ENCODE measurements at places on chromosomes 4 and X.

- no peak for DNase-seq
- H3K27ac ChIP-seq, result no peak overlapping the region
- H3K36me3 ChIP-seq, result no peaks in the 10 kb centered on the region
- H3K27me3 ChIP-seq, result no peaks in the 10 kb centered on the region
Observed at GRCh38 chr4:100609810-100610209, 92.0 kb upstream of the EMCN start.

- H3K27ac ChIP-seq, result no peak within 1 kb of the TSS
- no peak for DNase-seq
- no peaks in the 10 kb centered on the region for H3K27me3 ChIP-seq
- no peak within 1 kb of the TSS for H3K4me3 ChIP-seq
- no peaks in the 10 kb centered on the region for H3K4me1 ChIP-seq
- no peaks in the 10 kb centered on the region for H3K36me3 ChIP-seq
Observed at GRCh38 chrX:33211356-33212260, at the start of gene DMD. DMD (minus strand) TSS chrX:33211549; CDS start chrX:33211312, 237 bp downstream.

DNA sequence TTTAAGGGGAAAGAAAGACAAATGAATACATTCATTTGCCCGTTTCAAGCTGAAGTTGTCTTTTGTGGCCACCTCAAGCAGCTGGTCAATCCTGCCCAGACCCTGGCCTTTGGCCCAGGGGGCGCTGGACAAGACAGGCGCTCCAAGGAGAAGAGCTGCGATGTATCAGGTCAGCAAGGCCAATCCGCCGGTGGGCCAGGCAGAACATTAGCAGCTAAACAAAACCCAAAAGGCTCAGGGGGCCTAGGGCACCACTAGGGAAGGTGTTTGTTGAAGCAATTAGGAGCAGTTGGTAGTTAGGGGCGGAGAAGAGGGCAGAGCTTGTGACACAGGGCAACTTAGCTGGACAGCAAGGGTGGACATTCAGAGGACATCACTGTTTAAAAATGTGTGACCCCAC is 60.8 kb upstream of the TMEM33 start:
- H3K27ac ChIP-seq, result no peak overlapping the region
- no peaks in the 10 kb centered on the region for H3K36me3 ChIP-seq
- DNase-seq, result no peak
- H3K4me1 ChIP-seq, result peaks cover 11% of the 10 kb centered on the region
- H3K27me3 ChIP-seq, result peaks cover 98% of the 10 kb centered on the region
- H3K4me3 ChIP-seq, result no peak overlapping the region

DNA sequence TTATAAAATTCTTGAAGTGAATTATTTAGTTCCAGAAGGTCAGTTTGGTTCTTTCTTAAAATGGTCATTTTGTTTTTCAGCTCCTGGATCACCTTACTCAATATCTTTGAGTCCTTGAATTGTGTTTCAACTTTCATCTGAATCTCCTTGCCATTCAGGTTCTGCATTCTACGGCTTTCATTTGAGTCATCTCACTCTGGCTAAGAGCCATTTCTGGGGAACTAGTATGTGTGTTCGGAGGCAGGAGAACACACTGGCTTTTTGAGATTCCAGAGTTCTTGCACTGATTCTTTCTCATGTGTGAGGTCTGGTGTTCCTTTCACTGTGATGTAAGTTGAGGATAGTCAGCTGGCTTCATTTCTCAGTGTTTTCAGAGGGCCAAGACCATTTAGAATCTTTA is 708.4 kb upstream of the FRG1 start:
- no peak overlapping the region for H3K27ac ChIP-seq
- H3K4me1 ChIP-seq, result no peaks in the 10 kb centered on the region
- DNase-seq, result no peak
- H3K4me3 ChIP-seq, result no peak overlapping the region

DNA sequence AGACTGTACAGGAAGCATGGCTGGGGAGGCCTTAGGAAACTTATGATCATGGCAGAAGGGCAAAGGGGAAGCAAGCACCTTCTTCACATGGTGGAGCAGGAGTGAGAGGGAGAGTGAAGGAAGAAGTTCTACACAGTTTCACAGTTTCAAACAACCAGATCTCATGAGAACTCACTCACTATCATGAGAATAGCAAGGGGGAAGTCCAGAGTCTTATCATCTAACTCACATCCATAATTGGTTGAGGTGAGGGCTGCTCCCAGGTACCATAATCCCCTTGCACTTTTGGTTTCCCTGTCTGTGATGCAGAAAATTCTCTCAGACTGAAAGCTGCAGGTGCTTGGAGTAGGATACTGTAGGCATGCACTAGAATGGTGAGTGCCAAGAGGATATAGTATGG is 233.8 kb upstream of the CPEB2 start:
- DNase-seq, result no peak
- H3K27me3 ChIP-seq, result no peaks in the 10 kb centered on the region
- peaks cover 27% of the 10 kb centered on the region for H3K4me1 ChIP-seq
- H3K4me3 ChIP-seq, result peak overlapping the region; percentile 26
- no peak overlapping the region for H3K27ac ChIP-seq

DNA sequence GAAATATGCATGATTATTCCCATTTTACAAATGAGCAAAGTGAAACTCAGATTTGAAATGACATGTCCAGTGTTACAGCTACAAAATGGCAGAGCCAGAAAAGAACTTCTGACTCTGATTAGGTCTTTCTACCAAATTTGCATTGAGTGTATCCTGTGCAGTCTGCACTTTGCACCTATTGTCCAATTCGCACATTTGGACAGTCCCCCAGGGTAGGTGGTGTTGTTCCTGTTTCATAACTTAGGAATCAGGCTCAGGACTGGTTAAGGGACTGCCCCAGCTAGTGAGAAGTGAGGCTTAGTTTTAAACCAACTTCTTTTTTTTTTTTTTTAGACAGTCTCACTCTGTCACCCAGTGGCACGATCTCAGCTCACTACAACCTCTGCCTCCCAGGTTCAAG is 137.9 kb upstream of the NALF2 start:
- H3K36me3 ChIP-seq, result no peaks in the 10 kb centered on the region
- no peaks in the 10 kb centered on the region for H3K27me3 ChIP-seq
- no peaks in the 10 kb centered on the region for H3K4me1 ChIP-seq

Data from naive B cell (primary cell).